Hematopoietic multipotent progenitor cell treated with erythropoietin and hydrocortisone succinate and interleukin-3 and kit ligand, for 15 days (in vitro differentiated cells): ENCODE measurements at places on chromosomes 12 and 14.

GRCh38 chr12:94749455-94749854 lies 99.1 kb upstream of the TMCC3 start:
- DNase-seq: no peak

- DNase-seq: no peak
Measured at GRCh38 chr12:32881702-32882101, 14.9 kb downstream of the PKP2 start.

DNA sequence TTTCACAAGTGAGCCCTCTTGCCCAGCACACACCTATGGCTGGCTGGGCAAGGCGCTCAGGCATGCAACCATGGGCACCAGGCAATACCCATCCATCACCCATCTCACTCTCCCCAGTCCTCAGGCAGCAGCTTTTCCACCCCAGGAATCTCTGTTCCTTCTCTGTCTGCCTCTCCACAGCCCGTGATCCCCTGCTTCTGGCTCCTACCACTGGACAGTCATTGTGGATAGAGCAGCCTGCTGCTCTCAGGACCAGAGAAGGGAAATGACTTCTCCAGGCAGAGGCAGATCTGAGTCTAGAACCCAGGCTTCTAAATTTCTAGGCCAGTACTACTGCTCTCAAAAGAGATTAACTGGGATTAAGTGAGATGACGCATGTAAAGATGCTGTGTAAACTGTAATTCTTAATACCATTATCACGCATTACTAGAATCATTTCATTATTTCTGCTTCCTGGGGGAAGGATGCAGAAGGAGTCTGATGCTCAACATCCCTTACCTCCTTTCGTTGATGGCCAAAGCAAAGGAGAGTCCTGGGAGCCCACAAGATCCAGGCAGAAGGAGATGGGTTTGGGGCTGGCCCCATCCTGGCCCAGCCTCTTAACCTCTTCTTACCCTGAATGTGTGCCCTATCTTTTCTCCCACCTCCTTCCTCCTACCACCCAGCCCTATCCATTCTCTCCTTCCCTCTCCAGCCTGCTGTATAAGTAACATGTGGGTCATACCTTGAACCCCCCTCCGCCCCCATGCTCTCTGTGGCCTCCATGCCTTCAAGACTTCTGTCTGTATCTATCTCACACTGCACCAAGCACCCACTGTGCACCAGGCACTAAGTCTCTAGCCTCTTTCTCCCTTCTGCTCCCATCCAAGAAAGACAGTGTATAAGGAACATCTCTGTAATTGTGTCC lies 4.8 kb upstream of the AQP5 start:
- no peak for DNase-seq

GRCh38 chr12:14416658-14417057 lies 51.2 kb downstream of the ATF7IP start:
- peak; percentile 59 for DNase-seq

GRCh38 chr12:59383079-59383822 lies 212.6 kb upstream of the SLC16A7 start:
- no peak for DNase-seq

DNA sequence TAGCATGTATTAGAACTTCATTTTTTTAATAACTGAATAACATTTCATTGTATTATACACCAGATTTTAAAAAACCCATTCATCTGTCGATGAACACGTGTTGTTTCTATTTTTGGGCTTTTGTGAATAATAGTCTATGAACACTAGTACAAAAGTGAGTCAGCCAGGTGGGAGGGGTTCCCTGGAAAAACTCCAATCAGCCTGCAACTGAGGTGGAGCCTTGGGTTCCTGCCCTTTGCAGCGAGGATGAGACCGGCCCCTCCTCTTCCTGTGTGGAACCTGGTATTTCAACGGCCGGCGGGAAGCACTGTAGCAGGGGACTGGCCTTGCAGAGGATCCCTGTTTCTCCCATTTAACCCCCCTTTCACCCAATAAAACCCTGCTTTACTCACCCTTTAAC lies 56.1 kb downstream of the LMNTD1 start:
- no peak for DNase-seq
